ENCODE measurements at places on chromosomes 6 and 20.

GRCh38 chr20:55446301-55446700 lies 559.0 kb downstream of the CBLN4 start:
- no peak for DNase-seq

DNA sequence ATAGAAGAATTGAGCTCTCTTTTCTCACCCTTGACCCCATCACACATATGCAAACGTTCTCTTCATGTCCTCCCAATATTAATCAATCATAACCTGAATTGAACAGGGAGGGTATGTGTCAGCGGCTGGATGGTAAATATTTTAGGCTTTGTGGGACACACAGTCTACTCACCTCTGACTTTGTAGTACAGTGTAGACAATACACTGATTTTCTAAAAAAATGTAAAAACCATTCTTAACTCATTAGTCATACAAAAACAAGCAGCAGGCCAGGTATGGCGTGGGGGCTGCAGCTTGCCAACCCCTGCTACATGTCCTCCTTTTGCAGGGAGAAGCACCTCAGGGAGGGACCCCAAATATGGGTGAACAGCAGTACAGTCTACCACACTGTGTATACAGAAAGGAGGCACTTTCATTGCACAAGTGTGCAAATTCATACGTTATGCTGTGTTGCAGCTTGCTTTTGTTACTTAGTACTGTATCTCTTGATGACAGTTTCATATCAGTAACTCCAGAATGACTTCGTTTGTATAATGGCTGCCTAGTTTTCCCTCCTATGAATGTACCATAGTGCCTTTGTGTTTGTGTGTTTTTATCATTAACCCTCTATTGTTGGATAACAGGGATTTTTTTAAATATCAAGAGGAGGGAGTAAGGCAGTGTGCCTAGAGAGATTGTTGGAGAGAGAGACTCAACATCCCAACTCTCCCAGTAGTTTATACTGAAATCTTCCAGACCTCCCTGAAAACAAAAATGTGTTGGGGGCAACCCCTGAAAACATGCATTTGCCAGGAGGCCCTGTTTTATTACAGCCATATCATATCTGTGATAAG lies 214.3 kb downstream of the ZMYND8 start:
- DNase-seq = no peak

DNA sequence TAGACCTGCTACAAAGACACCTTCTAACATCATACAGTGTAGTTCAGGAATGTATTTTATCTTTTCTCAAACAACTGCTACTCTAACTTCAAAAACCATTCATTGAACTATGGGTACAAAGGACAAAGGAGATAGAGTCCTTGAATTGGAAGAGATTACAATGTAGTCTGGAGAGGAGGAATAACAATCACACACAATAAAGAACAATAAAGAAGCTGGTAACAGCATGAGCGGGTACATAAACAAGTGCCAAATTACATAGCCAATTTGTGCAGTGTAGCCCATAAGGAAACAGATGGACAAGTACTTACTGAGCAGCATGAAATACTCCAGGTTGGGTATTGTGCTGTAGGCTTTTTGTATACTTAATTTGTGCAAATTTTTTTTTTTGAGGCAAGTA lies 44.3 kb downstream of the OSTM1 start:
- DNase-seq = no peak

GRCh38 chr6:37653933-37654565 lies 43.6 kb downstream of the MDGA1 start:
- no peak for DNase-seq

GRCh38 chr20:33883164-33883563 lies 72.0 kb downstream of the CHMP4B start:
- DNase-seq = no peak

- no peak for DNase-seq
Observed at GRCh38 chr6:6910734-6911295, 196.9 kb upstream of the RREB1 start.

GRCh38 chr6:138161088-138161337 lies 726 bp upstream of the ARFGEF3 start:
- no peak for DNase-seq

- DNase-seq = no peak
Observed at GRCh38 chr6:167276772-167277533, 14.2 kb upstream of the UNC93A start.

- DNase-seq = no peak
Observed at GRCh38 chr6:133291671-133292070, 50.5 kb downstream of the EYA4 start.

- no peak for DNase-seq
Observed at GRCh38 chr6:97040355-97040860, 115.9 kb downstream of the KLHL32 start.

DNA sequence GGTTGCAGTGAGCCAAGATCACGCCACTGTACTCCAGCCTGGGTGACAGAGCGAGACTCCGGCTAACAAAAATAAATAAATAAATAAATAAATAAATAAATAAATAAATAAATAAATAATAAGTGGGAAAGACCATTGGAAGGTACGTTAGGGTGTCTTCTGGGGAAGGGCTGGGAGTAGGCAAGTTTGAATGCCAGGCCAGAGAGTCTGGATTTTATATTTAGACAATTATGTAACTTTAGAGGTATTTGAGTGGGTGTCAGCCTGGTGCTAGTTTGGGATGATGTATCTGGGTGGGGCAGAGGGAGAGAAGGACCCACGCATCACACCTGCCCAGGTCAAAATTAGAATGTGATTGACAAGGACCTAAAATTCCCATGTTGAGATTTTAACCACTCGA lies 108.5 kb upstream of the PRND start:
- no peak for DNase-seq

DNA sequence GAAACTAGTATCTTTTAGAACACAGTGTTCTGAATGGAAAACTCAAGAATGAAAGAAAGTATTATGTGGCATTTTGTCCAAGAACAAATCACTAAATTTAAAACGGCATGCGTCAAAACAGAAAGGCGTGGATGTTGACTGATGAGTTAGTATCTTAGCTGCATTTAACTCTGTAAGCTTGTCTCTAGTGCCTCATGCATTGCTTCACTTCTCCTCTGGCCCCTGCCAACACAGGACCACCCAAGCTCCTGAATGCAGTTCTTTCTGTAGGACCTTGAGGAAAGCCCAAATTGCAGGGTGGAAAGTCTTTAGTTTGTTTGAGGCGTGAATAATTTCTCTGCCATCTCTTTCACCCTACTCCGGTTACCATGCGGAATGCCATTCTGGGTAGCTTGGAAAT lies 632.2 kb downstream of the COL12A1 start:
- no peak for DNase-seq

DNA sequence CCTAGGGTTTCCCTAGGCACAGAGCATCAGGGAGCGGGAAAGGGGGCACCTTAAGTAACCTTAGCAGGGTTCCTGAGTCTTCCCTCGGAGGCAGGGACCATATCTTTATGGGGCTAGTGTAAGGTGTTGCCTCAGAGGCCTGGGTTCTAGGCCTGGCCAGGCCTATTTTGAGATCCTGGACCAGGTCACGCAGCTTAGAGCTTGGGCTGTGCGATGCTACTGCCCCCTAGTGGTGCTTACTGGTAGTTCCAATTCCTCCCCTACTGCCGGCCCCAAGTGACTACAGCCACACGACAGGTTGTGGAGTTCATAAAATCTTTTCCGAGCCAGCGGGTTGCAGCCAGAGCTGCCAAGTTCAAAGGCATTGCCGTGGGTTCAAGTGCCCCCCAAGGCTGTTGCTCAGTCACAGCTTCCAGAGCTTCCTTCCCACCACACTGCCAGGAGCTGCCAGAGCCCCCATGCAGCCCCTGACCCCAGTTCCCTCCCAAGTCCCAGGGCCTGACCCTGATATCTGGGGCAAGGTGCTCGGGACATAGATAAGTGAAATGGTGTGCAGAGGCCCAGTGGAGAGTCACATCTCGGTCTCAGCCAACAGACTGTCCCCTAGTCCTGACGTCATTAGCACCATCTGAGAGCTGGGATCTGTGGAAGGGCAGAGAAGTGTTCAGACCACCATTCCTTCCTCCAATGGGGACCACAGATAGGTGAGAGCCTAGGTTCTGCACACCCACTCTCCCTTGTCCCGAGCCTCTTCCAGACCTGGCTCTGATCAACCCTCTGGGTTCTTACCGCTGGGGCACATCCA lies 3.3 kb downstream of the LRRC73 start:
- peak; percentile 64 for DNase-seq

DNA sequence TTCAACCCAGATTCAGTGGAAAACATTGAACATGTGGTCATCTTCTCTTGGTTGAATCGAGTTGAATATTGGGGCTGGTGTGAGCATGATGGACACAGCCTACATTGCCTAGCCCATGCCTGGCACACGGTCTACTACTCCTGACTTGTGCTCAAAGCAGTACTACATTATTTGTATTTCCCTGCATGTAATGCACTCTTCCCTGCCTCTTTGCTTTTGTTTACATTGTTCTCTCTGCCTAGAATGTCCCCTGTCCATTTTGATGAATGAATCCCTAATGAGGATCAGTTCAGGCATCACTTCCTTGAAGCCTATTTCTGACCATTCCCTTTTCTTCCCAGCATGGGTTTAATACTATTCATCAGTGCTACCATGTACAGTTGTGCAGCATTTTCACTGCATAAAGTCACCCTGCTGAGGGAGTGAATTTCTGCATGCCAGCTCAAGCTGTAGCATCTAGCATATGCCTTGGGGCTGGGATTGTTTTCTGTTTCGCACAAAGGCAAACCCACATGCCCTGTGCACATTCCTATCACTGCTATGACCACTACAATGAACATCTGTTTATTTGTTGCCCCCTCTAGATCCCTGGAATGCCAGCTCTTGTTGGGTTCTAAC lies 75.3 kb upstream of the CCN6 start:
- no peak for DNase-seq

DNA sequence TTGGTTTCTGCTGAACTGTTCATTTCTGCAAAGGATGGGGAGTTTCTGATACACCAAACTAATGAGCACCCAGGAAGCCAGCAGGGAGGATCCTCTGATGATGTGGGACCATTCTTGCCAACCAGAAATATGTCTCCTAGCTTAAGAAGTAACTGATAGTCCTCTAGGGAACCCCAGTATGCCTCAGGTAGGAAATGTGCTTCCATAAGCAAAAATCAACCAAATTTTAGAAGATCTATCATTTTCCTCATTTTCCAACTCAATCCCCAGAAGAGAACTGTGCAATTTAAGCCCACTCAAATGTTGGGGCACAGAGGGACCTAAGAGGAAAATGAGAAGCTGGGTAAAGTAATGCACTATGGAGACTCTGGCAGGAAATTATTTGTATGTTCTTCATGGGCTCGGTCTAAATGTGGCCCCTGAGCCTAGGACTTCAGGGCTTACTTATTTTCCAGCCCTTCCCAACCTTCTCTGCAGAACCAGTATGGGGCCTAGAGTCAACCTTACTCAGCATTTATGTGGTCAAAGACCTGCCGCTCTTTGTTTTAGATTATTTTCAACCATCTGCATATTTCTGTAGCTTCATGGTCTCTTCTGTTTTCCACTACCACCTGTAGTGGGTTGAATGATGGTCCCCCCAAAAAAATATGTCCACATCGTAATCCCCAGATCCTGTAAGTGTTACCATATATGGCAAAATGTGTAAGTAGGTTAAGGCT lies 359.8 kb upstream of the CDH4 start:
- DNase-seq = no peak

- no peak for DNase-seq
Observed at GRCh38 chr6:165732696-165733488, 69.9 kb upstream of the PDE10A start.

GRCh38 chr20:35151736-35152135 lies 4.6 kb upstream of the EDEM2 start:
- no peak for DNase-seq

GRCh38 chr20:63225082-63225454 lies 9.1 kb upstream of the YTHDF1 start:
- DNase-seq = no peak

DNA sequence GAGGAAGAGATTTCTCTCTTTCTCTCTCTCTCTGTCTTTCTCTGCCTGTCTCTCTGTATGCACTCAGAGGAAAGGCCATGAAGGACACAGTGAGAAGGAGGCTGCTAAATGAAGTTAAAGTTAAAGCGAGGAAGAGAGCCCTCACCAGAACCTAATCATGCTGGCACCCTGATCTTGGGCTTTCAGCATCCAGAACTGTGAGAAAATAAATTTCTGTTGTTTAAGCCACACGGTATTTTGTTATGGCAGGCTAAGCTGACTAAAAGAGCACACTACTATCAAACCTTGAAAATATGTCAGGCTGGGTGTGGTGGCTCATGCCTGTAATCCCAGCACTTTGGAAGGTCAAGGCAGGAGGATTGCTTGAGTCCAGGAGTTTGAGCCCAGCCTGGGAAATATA lies 8.0 kb upstream of the TCF21 start:
- no peak for DNase-seq

- no peak for DNase-seq
Observed at GRCh38 chr6:37942606-37943376, 123.3 kb downstream of the ZFAND3 start.

DNA sequence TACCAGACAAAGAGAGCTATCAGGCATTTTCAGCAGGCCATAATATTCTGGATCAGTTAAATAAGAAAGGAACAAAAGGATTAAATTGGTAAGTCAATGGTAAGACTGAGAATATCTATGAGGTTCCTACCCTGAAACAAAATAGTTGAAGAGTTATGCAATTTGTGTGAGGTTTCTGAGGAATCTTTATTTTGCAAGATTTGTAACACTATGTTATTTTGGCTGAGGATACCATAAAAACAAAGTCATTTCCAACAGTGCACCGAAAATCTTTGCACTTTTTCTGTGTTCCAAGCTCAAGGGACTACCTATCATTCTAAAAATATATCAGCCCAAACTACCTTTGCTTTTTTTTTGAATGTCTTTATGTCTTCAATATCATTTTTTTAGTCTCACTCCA lies 383.3 kb upstream of the CITED2 start:
- no peak for DNase-seq

GRCh38 chr6:89509777-89510281 lies 76.9 kb downstream of the ANKRD6 start:
- no peak for DNase-seq

GRCh38 chr20:33387177-33387576 lies 14.1 kb downstream of the CDK5RAP1 start:
- DNase-seq = no peak

DNA sequence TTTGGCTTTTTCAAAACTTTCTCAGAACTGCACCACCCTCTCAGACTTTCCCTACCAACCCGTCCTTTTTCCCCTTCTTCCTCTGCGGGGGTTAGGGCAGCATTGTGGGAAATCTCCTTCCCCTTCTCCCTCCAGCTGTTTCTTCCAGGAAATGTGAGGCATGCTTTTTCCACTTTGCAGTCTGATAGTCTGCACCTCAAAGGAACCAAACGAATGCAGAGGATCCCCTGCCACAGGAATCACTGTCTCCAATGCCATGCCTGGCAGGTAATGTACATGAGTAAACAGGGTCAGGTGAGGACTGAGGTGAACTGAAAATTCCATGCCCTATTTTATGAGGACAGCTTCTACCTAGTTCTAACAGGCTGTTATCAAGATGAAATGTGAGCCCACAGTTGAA lies 218.4 kb downstream of the BCAS1 start:
- DNase-seq = no peak

GRCh38 chr6:139064981-139065665 lies 36.6 kb downstream of the ABRACL start:
- DNase-seq = no peak

DNA sequence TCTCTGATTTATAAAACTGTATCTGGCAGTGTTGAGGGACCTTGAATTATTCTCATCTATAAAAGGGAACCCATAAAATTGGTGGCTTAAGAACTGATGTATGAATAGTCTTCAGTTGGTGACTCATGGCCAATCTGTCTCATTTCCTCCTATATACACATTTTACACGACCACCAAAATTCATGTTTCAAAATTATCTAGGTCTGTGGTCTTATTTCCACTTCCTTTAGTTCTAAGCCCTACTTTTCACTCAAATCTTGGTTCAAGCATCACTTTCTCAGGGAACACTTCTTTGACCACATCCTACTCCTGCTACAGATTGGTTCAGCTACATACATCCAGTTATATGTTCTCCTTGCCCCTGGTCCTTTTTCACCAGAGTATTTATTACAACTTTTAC lies 18.6 kb upstream of the ENPP1 start:
- DNase-seq = no peak
